ENCODE measurements at places on chromosomes 13 and 19.

DNA sequence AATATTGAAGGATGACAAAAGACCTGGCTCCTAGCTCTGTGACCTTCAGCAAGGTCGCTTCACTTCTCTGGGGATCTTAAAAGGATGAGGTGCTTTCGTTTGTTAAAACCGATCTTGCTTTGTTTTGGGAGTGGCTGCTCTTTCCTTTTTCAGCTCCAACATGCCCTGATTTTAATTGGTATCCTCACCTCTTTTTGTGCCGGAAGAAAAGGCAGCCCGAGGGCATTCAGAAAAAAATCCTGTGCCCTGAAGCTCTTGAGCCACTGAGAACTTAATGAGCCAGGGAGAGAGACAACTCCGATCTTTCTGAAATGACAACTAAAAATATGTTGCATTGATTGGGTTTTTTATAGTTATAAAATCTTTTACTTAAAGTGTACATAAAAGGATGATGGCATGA is 19.4 kb downstream of the CLDN10 start:
- no peak for DNase-seq

GRCh38 chr13:40968416-40969000 is 50.6 kb downstream of the ELF1 start:
- DNase-seq: no peak

DNA sequence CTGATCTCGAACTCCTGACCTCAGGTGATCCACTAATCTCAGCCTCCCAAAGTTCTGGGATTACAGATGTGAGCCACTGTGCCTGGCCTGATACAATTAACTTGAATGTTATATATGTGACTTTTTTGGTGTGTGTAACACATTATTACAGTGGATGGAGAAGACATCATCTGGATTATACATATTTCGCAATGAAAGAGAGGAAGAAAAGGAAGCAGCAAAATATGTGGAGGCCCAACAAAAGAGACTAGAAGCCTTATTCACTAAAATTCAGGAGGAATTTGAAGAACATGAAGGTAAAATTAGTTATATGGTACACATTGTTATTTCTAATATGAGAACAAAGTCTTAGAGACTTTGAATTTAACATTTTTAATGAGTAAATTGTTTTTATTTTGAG is 55.5 kb downstream of the BRCA2 start:
- DNase-seq: no peak

- DNase-seq: no peak
Measured at GRCh38 chr19:8261347-8261746, 46.8 kb downstream of the CD320 start.

DNA sequence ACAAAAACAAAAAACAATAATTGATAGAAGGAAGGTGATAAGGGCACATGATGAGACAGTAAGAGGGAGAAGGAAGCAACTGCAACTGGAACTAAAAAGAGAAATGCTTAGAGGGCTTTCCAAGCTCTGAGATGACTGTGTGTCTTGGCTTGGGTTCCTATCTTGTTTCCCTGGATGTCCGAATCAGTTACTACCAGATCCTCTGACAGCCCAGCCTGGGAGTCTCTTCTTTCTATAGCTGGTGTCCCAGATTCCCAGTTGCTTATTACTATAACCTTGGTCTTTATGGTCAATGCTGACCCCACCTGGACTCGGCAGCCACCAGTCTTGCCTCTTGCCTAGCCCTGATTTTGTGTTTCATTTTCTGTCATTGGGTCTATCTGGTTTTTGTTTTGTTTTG is 116.4 kb downstream of the RFC3 start:
- no peak for DNase-seq

DNA sequence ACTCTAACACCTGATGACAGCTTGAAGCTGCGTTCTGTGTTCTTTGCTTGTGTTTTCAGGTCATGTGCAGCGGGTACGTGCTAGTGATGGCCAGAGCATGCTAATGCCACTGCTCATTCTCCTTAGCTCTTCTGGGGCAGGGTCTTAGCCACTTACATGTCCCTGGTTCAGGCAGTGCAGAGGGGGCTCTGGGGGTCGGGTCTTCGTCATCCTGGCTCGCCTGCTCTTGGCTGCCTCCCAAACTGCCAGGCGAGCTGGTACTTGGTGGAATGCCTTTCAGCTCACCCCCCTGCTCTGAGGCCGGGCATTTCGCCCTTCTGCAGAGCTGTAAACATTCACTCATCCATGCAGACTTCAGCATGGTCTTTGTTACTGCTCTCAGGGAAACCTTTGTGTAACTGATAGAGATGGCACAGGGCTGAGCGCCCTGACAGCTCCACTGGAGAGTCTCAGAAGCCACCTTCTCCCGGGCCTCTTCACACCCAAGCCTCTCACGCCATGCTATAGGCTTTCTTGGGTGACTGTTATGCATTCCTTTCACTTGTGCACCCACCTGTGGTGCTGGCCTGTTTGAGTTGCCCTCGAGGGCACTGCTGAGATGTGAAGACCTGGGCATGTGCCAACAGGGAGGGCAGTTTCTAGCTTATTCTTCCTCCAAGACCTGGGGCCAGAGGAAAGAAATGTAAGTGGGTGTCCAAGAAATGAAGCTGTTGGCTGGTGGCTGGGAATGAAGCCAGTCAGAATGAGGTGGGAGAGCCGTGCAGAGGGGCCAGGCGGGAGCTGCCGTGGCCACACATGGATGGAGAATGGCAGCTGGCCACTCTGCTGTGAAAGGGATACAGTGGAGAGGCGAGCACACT is 24.4 kb downstream of the FAM124A start:
- no peak for DNase-seq

DNA sequence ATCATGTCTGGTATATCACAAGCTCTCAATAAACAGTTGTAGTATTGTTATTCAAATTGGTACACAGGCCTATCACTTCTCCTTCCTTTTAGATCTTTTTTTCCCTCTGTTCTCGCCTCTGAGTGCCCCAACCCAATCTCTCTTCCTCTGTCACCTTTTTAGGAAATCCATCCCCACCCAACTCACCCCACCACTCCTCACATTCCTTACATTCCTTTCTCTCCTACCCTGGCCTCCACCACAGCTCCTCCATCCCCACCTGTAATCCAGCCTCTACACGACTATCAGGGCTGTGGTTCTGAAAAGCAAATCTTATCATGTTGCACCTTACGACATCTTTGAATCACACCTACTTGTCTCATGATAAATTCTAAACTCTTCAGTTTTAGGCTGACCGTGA is 545.4 kb upstream of the GPC6 start:
- DNase-seq: no peak

- no peak for DNase-seq
Measured at GRCh38 chr13:80451641-80452040, 110.7 kb upstream of the SPRY2 start.

DNA sequence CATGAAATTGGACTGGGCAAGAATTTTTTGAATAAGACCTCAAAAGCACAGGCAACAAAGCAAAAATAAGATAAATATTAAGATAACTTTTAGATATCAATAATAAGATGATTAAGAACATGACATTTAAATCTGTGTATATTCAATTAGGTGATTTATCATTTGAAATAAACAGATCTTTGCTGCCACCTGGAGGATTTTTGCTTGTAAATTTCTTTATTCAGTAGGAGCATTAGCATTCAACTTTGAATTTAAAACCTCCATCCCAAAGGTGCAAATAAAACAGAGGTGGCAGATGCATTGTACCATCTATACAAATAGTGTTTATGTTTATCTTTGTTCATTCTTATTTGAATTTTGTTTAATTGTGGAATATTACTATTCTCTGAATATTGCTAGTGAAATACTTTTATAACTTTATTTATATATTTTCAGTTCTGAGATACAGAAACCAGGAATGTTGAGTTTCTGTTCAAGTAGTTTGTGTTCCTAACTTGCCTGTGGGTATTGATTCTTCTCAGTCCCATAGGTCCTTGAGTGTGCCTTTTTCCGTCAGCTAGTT is 20.9 kb downstream of the COG6 start:
- peak; percentile 18 for DNase-seq

DNA sequence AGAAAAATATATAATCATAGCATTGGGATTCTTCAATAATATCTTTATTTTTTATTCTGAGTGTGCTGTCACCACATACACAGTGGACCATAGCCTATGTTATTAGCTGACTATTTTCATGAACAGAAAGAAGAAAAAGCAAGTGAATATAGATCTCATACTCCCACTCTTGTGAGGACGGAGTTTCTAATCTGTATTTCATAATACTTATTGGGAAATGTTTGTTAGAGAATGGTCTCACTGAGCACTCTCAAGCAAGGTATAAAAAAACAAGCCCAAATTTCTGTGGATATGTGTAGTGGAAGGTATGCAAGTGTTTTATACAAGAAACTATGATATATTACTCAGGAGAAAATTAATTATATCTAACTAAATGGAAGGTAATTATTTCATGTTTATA is 1218.1 kb downstream of the SLITRK1 start:
- DNase-seq: no peak

DNA sequence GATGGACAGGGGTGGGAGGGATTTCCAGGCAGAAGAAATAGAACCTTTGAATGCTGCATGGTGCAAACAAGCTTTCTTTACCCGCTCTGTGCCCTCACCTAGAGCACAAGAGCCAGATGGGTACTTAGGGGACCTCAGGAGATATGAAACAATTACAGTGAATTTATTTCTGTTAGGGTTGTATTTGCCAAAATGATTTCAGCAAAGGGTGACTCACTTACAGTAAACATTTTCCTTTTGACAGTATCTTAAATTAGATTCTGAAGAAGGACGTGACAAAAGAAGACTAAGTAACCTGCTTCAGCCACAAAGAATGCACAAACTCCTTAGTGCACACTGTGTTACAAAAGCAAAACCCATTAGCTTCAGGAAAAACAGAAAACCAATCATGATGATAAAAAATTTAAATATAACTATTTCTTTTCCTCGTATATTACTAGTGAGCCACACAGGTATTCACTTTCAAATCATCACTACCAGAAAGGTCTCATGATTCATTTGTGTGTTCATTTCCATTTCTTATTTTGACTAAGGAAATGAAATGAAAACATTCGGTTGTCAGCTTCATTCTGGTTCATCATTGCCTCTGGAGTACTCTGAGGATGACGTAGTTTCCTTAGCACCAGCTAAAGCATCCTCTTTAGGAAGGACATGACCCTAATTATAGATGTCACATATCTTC is 158.8 kb downstream of the NHLRC3 start:
- DNase-seq: no peak

- DNase-seq: no peak
Measured at GRCh38 chr19:18644196-18645034, 7.6 kb downstream of the KLHL26 start.

DNA sequence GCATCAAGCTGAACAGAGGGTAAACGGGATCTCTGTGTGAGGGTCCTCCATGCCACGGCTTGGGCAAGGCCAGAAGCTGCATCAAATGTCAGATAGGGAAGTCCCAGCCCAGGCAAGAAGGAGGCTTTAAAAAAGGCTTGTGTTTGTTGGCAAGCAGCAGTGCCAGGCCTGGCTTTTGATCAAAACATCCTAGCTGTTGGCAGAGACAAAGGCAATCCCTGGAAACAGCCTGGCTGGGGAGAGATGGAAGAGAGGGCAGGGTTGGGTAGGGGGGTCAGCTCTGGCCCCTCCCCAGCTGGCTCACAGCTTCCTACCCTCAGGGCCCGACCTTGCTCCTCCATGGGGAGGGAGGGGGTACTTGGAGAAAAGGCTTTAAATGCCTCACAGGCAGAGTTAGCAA is 61.8 kb upstream of the KCTD15 start:
- no peak for DNase-seq

GRCh38 chr13:82717249-82717648 is 1165.0 kb downstream of the SLITRK1 start:
- no peak for DNase-seq

DNA sequence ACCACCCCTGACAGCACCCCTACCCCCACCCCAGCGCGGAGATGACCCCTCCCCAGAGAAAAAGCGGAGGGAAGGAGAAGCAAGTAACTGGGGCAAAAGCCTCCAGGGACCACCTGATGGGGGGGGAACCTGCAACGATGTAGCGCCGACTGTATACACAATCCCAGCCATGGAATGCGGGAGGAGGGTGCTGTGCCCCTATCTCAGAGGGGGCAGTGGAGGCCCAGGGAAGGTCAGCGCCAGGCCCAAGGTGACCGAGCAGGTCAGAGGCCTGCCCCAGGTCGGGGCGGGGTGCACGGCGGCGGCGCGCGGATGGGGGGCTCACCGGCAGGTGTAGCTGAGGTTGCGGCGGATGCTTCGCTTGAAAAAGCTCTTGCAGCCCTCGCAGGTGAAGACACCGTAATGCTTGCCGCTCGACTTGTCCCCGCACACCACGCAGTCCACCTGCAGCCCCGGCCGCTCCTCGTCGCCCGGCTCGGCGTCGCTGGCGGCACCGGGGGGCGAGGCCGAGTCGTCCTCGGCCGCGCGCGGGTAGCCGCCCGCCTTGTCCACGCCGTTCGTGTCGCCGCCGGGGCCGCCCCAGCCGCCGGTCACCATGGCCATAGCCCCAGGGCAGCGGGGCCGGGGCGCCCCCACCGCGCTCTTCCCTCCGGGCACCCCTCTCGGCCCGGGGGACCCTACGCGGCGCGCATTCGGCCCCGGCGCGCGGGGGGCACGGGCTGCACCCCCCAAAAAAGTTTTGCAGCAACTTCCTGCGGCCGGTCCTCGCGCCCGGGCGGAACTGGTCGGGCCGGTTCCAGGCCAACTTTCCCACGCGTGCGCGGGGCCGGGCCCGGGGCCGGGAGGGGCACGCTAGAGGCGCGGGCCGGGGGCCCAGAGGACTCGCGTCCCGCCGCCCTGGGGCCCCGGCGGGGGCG is 843 bp downstream of the NR2F6 start:
- no peak for DNase-seq

DNA sequence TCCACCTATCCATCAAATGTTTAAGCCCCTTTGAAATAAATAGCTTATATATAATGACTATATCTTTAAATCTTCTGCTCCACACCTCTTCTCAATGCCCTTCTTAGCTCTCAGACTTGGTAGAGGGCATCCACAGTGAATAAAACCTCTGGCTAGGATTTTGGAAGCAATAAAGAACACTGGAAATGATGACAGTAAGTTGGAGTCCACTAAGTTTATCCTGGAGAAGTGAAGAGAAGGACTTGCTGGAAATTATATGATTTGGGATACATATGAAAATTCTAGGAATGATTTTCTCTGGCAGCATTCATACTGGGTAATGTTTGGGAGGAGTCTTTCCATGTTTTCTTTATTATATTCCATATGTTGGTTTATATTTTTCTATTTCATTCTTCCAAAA is 133.5 kb upstream of the KL start:
- no peak for DNase-seq

DNA sequence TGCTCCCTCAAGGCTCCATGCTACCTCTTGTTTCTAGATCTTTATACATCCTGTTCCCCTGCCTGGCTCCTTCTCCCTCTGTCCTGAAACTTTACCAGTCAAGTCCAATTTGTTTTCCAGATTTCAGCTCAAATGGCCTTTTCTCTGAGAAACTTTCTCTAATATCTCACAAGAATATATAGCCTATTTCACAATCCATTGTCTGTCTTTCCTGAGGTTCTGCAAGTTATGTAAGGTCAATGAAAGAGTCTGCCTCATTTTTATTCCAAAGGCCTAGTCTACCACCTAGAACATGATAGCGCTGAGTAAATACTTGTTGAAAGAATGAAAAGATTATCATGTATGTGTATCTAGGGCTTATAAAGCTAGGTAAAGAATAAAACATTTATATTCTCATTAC is 348.8 kb downstream of the SPRY2 start:
- no peak for DNase-seq

Measured in stimulated activated CD4-positive, alpha-beta T cell treated with anti-CD3 and anti-CD28 coated beads, Interleukin-2, amount 100 ng/mL, for 4 hours (primary cell).